ENCODE measurements at places on chromosomes 6 and 20.

DNA sequence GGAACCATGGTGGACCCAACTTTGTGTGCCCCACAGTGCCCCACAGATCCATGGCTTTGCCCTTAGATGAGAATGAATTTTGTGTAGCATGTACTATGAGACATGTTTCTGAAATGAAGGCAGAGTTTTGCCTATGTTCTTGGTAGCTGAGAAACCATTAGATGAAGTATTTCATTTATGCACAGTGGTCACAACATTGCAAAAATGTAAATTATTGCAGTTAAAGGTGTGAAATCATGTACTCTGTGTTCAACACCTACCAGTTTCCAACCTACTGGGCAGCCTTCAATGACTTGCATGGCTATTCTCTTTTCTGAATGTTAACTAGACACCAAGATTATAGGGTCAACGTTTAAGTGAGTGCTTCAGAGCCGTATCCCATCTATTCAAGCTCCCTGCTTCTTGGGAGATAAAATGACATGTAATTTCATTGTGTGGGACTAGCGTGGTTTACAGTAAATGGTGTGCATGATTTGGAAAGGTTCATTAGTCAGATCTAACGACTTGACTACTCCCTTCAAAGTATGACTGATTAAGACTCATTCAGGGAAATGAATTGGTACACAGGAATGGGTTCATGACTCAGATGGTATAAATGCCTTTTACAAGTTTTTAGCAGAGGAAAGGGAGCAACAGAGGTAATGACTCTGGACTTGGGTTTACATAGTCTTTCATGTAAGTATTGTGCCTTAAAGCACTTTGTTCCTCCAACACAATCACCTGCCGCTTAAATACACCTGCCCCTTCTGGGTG, 106.1 kb upstream of the AKIRIN2 start:
- DNase-seq: no peak

- no peak for DNase-seq
These were observed 38.1 kb upstream of the TMEM181 start for GRCh38 chr6:158521759-158522158.

DNA sequence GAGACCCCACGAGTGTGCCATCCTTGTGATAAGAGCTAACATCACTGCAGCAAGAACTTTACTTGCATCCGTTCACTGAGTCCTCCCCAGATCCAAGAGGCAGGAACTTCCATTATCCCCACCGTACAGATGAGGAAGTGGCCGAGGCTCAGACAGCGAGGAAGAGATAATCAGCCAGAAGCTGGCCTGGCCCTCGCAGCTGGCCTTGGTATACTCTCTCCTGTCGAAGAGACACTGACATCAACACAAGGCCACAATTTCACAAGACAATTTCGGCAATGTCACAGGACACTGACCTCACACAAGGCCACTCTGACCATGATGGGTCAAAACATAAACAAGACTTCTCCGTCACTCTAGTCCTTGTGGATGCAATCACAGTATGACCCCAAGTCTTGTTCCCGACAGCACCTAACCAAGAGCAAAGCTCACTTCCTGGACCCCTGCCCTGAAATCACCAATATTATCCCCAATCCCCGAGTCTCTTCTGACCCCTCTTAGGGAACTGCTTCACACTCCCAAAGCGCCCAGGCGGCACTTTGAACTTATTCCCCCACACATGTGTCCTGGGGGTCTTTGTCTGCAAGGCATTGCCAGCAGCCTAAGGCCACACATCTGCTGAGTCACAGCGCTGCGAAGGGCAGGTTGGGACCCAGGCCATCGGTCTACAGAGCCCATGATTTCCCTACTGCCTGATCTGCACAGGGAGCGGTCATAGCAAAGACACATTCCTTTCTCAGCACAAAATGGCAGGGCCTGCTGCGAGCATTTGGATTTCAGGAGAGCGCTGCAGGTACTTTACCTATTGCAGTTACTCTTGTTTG, 14.8 kb upstream of the VAPB start:
- DNase-seq: no peak

- no peak for DNase-seq
These were observed 1.3 kb downstream of the NUP153 start for GRCh38 chr6:17705428-17705777.

GRCh38 chr20:18058661-18059467, 1.1 kb upstream of the OVOL2 start:
- DNase-seq: no peak

DNA sequence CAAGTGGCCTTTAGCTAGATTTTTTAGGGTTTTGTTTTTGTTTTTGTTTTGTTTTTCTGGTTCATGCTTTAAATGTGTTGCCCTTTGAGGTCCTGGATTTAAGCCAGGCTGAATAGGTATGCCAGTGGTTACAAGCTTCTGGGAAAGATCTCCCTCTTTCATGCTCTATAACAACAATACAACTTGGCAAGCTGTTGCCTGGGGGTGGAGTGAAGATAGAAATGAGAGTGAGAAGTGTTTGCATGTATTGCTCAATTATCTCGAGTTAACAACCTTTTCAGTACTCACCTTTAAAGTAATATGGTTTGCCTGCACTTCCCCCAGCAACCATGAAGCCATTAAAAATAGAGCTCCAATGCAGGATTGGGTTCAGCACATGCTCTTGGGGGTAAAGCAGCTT, 19.2 kb upstream of the HAO1 start:
- no peak for DNase-seq

DNA sequence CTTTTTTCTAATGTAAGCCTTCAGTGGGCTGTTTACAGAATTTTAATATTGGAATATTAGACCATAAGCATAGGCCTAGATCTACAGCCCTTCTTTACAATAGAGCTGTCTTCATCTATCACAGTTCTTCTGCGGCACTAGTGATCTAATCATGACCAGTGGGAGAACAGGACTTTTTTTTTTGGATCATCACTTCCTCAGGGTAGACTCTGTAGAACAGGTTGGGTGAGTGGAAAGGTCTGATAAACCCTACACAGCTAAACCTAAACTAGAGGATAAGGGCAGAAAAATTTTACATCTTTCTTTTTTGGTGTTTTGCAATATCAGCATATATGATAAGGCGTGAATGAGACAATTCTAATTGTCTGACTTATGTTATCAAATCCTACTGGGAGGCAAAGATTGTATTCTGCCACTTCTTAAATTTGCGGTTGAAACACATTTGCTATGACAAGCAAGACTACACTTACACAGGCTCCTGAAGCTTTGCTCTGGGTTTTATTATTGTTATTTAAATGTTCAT, 52.2 kb downstream of the GOPC start:
- no peak for DNase-seq

GRCh38 chr20:675033-675452, 559 bp downstream of the SCRT2 start:
- DNase-seq: no peak

DNA sequence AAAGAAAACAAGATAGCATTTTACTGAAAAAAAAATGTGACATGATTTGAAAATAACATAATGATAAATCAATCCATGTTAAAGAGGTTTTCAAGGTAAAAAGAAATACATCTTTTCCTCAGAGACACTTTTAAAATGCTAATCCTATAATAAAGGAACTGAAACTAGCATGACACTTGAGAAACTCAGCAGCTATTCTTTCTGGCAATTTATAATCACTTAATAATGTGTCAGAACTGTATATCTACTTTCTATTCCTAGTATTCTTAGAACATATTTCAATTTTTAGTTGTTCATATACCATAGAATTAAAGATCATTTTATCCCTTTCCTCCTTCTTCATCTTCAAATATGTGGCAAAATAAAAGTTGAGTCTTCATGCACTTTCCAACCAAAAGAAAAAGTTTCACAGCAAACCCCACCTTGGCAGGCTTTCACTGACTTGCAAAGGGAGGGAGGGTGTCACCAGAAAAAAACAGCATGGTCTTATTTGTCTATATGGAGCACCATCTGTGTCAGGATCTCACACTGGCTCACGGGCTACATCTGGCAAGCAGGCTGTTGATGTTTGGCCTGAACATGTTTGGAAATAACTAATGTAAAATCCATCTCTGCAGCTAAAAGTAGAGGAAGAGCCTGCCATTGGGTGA, 48.5 kb downstream of the FHL5 start:
- DNase-seq: no peak

DNA sequence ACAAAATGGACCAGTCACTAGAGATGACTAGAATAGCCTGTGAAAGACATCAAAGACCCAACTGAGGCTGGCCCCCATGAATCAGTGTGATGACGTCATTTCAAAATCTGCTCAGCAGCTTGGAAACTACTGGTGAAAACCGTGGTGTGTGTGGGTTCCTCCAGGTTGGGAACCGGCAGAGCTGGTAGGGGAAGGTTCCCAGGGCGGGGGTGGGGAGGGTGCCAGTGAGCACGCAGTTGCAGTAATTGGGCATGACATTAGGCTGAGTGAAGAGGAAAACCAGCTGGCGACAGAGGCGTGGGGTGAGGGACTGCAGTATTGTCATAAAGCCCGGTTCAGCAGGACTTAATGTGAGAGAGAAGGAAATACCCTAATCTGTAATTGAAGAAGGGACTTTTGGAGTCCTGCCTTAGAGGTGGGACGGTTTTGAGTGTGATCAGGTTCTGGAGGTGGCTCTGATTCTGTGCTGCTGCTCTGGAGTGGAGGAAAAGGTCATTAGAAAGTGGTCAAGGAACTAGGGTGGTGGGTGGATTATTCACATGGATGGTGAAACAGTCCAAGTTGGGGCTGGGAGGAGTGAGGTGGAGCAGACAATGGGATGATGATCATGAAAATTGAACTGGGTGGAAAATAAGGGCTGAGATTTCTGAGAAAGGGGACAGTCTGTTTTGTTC, 52.0 kb upstream of the MTHFD1L start:
- peak; percentile 1 for DNase-seq

- no peak for DNase-seq
These were observed 234.9 kb downstream of the BCKDHB start for GRCh38 chr6:80341330-80341729.

GRCh38 chr6:49966334-49966733, 2.4 kb upstream of the DEFB114 start:
- DNase-seq: no peak

GRCh38 chr6:133128191-133128590, 113.0 kb upstream of the EYA4 start:
- no peak for DNase-seq

DNA sequence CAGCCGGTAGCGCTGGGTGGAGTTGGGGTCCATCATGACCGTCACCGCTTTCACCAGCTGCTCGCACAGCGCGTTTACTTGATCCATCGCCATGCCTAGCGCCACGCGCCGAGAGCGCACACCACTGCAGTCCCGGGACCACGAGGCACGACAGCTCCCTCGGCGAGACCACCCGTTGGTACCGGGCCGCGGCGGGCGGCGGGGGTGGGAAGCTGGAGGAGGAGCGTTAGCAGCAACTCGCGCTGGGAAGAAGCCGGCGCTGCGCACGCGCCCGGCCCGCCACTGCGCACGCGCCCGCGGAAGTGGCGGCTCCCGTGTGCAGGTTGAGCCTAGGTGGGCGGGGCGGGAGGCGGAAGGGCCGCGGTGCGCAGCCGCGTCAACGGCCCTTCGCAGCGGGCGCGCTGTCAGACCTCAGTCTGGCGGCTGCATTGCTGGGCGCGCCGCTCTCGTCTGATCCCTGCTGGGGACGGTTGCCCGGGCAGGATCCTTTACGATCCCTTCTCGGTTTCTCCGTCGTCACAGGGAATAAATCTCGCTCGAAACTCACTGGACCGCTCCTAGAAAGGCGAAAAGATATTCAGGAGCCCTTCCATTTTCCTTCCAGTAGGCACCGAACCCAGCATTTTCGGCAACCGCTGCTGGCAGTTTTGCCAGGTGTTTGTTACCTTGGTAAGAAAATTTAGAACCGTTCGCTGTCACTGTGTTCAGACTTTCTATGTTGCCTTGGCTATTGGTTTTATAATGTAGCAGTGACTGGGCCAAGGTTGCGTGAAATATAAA, at the start of the genes POLH and XPO5:
Gene POLH, plus strand, starts transcription at position 414 of the 780 bp plus-strand sequence. CDS start 6,135 bp downstream, outside the sequence.
Gene XPO5, minus strand, starts transcription at position 267 of the 780 bp plus-strand sequence. Its CDS starts 174 bp downstream, at position 93.
- peak; percentile 83 for DNase-seq

- DNase-seq: no peak
These were observed 46.9 kb upstream of the QKI start for GRCh38 chr6:163367497-163368183.

- no peak for DNase-seq
These were observed 190.0 kb downstream of the PLCB4 start for GRCh38 chr20:9258901-9259300.

- DNase-seq: no peak
These were observed 122.7 kb upstream of the RNF24 start for GRCh38 chr20:4138056-4138455.

GRCh38 chr6:156359912-156360311, 417.3 kb upstream of the ARID1B start:
- DNase-seq: no peak

GRCh38 chr20:51020657-51021056, 2.2 kb downstream of the KCNG1 start:
- DNase-seq: no peak

GRCh38 chr20:19761326-19761725, 3.3 kb downstream of the RIN2 start:
- no peak for DNase-seq

- no peak for DNase-seq
These were observed 13.3 kb downstream of the SUPT3H start for GRCh38 chr6:45364466-45364865.

GRCh38 chr6:139883776-139884175, 509.3 kb upstream of the CITED2 start:
- no peak for DNase-seq

DNA sequence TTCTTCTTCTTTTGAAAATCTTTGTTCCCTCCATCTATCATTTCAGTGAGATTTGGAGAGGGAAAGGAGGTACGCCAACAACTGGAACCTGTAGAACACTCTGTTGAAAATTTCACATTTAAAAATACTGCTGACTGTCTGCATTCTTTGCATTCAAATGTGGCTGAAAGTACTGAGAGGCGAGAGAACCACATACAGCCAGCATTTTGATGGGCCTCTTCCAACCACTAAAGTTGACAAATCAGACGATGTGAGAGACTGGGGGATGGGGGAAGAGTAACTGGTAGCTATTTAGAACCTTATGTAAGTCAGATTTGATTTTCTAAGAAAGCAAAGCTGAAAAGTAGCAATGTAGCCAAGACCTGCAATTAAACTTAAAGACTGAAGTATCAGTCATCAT, 77.5 kb downstream of the FKBP5 start:
- DNase-seq: peak; percentile 38

DNA sequence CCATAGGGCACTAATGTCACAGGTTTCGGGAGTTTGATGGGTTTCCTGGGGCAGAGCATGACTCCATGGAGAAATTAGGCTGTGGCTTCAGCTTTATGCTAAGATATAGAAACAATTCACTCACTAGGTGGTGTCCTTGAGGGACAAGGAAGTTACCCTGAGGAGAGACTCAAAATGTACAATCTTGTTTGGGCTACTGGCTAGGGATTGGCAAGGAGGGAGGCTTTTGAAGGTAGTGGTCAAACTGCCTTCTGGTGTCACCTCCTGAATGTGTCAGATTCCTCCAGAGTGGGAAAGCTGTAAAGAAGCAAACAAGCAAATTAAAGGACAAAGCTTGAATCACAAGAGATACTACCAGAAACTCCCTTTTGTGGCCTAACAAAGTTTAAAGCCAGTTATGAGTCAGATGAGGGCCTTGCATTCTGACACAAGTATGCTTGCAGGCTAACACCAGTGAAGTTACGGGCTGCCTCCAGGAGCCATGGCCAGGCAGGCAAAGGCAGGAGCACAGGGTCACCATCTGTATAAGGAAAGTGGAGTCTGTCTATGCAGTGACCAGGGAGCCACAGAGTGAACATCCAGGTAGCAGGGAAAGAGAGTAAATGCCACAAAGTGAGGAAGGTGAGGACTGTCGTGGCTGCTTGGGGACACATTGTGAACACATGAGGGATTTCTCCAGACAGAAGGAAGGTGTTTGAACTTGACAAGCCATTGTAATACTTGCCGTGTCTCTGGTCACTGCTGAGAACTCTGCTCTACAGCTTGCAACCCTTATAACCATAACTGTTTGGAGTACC, 107.7 kb upstream of the DTNBP1 start:
- no peak for DNase-seq
